Tongue (tissue), 3 donors: ENCODE measurements at places on chromosomes 5 and 9.

GRCh38 chr9:134348404-134349155 lies 22.3 kb downstream of the RXRA start:
- no peak for DNase-seq

DNA sequence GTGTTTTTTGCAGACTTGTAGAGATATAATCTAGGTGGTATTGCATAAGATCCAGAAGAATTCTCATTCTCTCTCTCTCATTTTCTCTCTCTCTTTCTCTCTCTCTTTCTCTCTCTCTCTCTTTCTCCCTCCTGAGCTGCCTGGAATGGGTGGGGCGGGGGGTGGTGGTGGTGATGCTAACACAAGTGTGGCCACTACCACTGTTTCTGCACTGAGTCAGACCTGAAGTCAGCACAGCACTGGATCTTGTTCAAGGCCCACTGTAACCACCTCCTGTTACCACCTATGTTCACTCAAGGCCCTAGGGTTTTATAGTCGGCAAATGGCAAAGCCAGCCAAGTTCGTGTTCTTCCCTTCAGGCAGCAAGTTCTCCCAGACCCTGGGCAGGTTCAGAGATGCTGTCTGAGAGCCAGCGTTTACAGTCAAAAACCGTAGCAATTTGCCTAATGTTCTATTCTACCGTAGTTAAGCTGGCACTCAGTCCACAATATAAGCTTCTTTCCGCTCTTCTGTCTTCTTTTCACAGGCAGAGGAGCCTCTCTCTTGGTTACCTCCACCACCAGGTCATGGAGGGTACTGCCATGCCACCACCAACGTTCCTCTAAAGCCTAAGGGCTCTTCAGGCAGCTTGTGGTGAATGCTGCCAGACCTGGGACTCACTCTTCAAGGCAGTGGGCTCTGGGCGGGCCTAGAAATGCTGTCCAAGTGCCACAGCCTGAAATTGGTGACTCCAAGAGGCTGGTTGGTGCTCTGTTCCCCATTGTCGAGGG lies 235.7 kb upstream of the PRR16 start:
- DNase-seq, result no peak

GRCh38 chr5:109100971-109101370 lies 308.8 kb downstream of the PJA2 start:
- no peak for DNase-seq

DNA sequence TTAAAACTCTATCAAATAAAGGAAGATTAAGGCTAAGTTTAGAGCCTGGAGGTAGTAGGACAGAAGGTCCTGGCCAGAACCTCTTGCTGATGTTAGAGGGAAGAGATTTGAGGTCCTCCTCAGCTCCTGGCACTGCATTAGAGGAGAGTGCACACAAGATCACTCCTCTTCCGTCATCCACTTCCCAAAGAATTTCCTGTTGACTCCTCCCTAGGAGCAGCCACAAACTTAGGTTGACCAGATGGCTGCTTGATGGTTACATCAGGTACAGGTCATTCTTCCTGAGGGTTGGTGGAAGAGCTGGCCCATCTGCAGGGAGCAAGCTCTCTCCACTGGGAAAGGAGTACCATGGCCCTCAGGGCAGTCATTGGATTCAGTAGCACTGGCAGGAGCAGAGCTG lies 93.9 kb upstream of the IL33 start:
- DNase-seq, result no peak

- DNase-seq, result peak; percentile 30
Measured at GRCh38 chr9:137689745-137690529, 71.1 kb downstream of the EHMT1 start.

DNA sequence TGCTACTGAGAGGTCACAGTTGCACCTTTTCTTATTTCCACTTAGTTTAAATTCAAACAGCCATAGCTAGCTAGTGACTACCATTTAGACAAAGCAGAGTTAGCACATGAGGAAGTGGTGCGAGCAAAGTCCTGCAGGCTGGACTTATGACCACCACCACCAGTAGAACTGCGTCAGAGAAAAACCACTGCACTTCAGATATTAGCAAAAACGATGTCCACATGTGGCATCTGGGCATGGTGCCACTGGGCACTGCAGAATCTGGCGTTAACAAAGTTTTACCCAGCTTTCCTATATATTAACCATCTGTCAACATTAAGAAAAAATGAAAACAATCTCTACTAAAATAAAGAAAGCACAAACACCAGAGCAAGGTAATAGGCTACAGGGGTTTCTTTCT lies 80.1 kb downstream of the SPTLC1 start:
- DNase-seq, result no peak

DNA sequence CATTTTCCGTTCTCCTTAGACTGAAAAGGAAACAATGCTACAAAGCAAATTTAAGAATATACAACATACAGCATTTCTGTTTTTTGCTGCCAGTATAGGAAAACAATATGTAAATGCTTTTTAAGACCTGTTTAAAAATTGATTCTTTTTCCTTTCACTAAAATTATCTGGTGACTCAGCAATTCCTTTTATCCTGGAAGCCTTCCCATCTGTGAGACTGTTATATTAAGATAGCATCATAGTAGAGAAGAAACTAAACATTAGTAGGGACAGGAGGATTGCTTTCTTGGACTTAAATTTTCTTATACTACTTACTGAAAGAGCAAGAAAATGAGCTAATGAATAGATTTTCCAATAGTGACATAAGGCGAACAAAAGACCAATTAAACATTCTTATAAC lies 30.0 kb upstream of the GPR21 start:
- DNase-seq, result no peak

DNA sequence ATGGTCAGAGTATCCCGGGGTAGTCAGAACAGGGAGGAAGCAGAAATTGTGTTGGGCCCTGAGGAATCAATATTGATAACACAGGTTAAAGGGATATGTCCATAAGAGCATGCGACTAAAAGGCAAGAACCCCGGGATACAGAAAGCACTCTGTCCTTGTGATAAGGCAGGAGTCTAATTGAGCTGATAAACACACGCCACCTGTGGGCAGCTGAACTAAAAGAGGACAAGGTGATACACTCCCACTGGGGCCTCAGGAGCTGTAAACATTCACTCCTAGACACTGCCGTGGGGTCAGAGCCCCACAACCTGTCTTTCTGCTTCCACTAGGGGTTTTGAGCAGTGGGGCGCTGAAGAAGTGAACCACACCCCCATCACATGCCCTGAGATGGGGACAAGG lies 144.7 kb upstream of the MPDZ start:
- DNase-seq, result no peak

GRCh38 chr9:14399756-14400657 lies 86.1 kb upstream of the NFIB start:
- DNase-seq, result peak; percentile 38
